ENCODE measurements at places on chromosomes 6 and 20. TPM values are rescaled to one million over a fixed set of nuclear protein-coding genes. Genes with fewer than 3 reads are reported as not detected.
A peak's percentile ranks its signal among the peaks of the same experiment; 100 is the strongest.

The PROKR2 gene
- polyA plus RNA-seq, result not detected

The SAMD5 gene
- 0.46 TPM for polyA plus RNA-seq

GRCh38 chr6:49416195-49416594 lies 46.9 kb downstream of the MMUT start:
- no peak for DNase-seq

DNA sequence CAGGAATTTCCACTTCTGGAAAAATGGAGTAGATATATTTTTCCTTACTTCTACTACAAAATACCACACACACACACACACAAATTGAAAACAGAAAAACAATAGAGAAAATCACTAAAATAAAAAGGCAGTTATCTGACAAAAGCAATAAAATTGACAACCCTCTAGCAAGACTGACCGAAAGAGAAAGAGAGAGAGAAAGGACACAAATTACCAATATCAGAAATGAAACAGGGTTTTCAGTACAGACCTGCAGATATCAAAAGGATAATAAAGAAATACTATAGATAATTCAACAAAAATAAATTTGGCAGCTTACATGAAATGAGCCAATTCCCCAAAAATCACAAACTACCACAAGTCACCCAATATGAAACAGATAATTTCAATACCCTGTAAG lies 104.7 kb downstream of the OPRM1 start:
- no peak for DNase-seq

The ACTL10 gene
- polyA plus RNA-seq, result 1.0 TPM

GRCh38 chr6:26025894-26026832 lies 61.1 kb upstream of the HFE start:
- peak; percentile 96 for DNase-seq

GRCh38 chr6:50461696-50462095 lies 251.6 kb upstream of the TFAP2D start:
- DNase-seq, result no peak

The PTCRA gene
- polyA plus RNA-seq, result 0.13 TPM

DNA sequence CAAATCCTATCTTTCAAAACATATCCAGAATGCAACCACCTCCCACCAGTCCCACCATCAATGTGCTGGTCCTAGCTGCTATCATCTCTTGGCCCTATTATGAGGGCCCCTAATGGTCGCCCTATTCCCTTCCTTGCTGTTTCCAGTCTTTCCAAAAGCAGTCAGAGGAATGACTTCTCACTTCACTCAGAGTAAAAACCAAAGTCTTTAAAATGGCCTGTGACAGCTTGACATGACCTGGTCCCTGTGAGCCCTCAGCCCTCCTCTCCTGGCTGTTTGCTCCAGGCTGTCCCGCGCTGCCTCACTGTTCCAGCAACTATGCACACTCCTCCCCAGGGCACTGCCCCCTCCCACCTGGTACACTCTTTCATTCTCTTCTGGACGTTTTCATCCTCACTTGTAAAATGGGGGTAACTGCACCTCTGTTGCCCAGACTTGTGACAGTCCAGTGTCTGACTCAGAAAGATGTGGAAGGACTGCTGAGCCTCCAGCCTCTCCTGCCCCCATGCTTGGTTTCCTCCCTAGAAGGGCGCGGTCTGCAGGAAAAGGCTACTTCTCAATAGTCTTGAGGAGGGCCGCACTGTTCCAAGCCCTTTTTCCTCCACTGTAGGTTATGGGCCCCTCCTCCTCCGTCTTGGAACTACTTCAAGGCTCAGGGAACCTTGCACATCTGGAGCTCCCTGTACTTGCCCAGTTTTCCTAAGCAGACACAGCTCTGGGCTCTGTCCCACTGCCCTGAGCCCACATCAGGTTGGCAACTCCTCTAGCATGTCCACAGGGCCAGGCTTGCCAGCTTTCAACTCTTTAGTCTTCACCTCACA lies 64.7 kb downstream of the MYH7B start:
- DNase-seq, result no peak

The TSBP1 gene
- polyA plus RNA-seq, result not detected
